ENCODE measurements at places on chromosomes 1 and 21.

DNA sequence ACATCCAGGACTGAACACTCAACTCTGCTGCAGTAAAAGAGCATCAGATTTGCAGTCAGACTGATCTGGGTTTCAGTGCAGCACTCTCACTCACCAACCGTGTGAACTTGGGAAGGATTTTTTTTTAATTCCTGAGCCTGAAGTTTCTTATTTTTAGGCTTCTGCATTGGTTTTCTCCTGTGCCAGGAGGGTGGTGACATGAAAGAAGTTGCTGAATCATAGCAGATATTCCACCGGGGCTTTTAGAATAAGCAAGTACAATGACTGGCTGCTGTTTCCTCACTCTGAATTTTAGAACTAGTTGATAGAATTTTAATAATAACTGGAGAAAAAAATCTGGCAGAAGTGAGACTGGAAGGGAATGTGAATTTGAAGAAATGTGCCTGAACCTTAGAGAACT is 11.6 kb downstream of the ADAM30 start:
- DNase-seq, result peak; percentile 41

GRCh38 chr1:85554630-85555327 is 25.8 kb upstream of the CCN1 start:
- DNase-seq, result peak; percentile 54

DNA sequence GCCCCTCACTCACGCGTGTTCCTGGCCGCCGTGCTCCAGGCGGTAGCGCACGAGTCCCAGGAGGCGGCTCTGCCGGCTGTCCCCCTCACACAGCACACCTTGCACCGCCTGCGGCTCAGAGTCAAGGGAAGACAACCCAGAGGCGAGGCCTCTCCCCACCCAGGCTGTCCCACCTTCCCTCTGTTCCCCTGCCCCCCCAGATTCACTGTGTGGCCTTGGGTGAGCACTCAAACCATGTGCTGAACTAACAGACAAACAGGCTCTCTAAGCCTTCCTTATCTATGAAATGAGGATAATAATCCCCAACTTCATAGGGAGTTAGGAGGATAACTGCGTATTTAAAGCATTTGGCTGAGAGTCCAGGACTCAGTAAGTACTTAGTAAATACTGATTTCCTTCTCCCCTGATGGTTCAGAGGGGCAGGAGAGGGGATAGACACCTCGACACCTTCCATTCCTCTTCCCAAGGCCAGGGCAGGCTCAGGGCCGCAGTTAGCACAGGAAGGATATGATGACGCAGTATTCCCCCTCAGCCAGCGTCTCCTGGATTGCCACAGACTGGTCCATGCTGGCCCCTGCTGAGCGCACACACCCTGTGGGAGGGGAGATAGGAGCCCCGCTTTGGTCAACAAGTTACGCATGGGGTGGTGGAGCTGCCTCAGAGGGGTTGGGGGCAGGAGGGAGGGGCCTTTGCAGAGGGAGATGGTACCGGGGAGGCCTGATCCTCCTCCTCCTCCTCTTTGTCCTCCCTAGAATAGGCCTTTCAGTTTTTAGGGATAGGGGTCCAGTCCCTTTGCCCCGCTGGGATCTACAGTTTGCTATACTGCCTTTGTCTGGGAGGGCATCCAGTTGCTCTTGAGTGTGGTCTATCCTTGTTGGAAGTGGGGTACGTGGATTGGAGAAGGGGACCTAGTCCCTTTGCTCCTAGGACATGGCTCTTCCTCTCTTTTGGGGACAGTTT is 830 bp downstream of the INPP5B start:
- peak; percentile 98 for DNase-seq

- no peak for DNase-seq
Measured at GRCh38 chr1:245433561-245433960, 278.8 kb downstream of the KIF26B start.

DNA sequence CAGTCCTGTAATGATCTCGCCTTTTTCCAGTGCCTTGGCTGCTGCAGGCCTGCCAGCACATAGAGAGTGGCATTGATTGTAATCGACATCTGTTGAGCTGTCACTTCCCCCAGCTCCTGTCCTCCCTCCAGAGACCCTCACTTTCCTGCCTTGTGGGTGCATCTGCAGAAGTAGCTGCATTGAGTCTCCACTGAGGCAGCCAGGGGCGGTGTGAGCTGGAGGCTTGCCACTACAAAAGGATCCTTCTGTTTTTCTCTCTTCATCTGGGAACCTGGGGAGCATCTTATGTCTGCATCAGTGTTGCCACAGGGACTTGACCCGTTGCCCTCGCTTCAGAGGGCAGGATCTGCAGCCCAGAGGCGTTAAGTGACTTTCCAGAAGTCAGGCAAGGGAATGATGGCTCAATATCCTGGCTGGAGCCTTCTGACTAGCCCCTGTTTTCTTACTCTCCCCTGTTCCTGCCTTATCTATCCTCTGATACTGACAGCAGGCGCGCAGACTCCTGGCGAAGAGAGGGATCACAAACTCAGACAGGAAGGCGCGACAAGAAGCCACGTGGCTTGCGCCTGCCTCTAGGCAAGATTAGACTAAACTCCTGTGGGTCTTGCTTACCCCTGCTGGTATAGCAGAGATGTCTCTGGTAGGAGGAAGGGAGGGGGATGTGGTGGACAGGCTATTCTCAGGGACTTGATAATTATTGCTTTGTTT is 13.3 kb upstream of the FMOD start:
- peak; percentile 49 for DNase-seq

DNA sequence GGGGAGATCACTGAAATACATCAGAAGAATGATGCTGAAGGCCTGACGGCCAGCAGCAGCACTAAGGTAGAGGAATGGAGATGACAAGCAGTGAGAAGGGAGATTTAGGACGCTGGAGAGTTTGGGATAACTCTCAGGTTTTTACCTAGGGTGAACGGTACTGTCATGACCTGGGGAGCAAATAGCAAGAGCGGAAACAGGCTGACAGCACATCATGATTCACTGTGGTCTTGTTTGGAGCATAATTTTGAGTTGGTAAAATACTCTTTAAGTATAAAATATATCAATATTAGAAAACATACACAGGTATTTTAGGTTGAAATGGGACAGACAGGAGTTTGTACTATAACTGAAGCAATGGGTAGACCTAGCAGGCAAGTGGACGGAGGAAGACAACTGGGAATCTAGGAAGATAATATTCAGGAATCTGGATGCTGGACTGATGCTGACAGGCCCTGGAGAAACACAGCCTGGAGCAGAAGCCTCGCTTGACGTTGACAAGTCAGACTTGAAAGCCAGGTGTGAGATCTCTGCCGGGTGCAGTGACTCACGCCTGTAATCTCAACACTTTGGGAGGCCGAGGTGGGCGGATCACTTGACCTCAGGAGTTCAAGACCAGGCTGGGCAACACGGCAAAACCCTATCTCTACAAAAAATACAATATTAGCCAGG is 33.3 kb downstream of the ALG14 start:
- no peak for DNase-seq

GRCh38 chr1:66275083-66275482 is 258.9 kb upstream of the SGIP1 start:
- no peak for DNase-seq

DNA sequence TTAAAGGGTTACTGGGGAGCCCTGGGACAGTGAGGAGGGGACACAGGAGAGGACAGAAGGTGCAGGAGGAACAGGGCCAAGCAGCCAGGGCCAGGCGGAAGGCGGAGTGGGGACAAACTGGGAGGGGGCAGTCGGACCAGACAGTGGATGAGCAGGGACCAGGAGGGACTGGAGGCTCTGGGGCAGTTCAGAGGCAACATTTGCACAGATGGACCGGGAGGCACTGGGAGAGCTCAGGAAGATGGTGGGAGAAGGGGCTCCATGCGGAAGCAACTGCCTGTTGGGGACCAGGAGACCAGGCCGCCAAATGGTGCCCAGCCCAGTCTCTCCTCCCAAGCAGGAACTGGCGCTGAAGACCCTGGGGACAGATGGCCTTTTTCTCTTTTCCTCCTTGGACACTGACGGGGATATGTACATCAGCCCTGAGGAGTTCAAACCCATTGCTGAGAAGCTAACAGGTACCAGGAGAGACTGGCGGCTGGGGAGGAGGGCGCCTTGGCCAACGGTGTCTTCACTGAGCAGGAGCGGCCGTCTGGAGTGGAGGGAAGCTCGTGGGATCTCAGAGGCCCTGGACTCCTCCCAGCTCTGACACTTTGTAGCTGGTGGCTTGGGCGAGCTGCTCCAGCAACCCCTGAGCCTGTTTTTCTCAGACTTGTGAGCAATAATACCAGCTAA is 847 bp downstream of the SELENON start:
- DNase-seq, result no peak

DNA sequence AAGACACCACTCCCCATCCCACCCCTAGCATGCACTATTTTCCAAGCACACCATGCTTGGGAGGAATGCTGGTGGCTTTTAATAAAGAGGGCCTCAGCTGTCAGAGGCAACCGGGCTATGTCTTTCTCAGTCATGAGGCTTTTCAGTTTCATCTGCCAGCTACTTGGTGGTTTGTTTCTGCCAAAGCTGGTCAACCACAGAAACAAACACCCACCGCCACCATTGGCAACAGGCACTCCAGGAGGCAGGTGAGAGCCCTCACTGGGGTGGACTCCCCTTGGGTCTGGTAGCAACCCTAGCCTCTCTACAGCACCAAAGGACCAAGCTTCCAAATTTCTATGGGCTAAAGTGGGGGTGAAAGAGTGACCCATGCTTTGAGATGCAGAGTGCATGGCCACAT is 54.3 kb upstream of the CD1D start:
- DNase-seq, result no peak

DNA sequence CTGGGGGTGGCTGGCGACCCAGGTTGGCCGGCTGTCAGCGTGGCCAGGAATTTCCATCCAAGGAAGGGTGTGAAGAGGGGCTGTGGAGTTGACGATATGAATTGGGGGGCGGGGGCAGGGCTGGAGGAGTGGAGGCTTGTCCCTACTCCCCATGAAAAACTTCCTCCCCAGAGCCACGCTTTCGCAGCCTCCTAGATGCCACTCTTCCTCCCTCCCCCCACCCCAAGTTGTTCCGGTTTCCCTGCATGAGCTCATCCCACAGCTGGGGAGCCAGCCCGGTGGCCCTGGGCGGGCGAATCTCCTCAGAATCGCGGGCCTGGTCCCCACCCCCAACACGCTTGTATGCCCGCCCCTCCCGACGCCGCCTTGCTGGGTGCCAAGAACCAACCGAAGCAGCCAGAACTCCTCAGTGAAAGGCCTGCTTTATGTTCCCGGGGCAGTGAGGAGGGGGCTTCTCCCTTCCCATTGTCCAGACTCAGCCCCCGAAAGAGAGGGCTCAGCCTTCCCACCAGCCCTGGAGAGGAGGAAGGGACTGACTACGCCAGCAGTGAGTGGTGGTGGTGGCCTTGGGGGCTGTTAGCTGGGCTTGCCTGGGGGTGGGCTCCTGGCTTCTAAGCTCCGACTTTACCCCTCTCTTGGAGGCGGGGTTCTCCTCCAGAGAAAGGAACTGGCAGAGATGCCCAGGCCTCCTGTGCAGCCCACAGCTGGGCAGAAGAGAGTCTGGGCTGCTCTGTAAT is 1.8 kb upstream of the CSMD2 start:
- DNase-seq, result no peak

GRCh38 chr1:195761104-195761503 is 847.1 kb downstream of the KCNT2 start:
- DNase-seq, result no peak

DNA sequence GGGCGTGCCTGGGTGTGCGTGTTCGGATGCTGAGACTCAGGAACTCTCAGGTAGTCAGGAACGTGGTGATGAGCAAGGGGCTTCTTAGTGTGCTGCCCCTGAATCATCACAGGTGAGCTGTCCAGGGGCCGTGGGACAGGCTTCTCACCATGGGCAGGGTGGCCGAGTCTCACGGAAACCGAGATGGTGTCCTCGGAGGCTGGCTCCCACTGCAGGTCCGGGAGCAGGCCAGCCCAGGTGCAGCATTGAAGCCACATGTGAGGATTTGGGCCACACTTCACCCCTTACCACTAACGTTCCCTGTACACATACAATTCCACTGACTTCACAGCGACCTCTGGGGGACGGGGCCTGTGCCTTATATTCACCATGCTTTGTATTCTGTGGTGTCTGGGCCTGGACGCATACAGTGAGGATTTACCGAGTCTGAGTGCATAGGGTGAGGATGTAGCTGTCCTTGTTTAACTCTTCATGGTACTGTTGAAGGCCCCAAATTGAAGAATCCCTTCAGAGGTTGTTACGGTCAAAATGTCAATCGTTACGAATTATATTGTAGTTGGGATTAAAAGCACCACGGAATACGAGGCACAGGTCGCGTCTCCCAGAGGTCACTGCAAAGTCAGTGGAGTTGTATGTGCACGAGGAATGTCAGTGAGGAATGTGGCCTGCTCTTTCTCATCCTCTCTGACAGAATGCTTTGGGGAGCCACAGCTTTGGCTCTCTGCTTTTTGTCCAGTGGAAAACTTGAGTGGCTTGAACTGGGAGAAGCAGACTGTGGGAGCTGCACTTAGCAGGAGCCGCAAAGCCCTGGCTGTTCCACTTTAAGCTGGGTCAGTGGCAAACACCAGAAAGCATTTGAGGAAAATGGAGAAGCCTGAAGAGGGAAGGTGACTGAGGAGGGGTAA is 95.3 kb downstream of the MTR start:
- DNase-seq, result no peak

DNA sequence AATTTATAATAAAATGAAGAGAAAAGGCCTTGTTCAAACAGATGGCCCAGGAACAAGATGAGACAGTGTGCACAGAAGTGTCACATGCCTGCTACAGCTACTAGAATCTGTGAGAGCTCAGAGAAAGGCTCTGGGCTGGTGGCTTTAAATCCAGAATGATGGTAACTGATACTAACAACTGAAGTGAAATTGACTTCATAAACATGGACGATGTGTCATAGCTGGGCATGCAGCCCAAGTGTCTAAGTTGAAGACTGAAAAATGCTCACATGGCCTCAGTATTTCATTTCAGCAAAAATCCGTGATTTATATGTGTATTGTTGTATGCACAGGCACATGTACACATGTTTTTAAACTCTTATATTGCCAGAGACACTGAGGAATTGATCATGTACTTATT is 208.3 kb upstream of the RUNX1 start:
- peak; percentile 96 for DNase-seq

GRCh38 chr1:101474039-101474665 is 237.3 kb downstream of the S1PR1 start:
- DNase-seq, result no peak

GRCh38 chr1:152926091-152926490 is 17.7 kb downstream of the IVL start:
- no peak for DNase-seq

- DNase-seq, result peak; percentile 42
Measured at GRCh38 chr21:30434033-30434631, 4.1 kb downstream of the KRTAP13-4 start.

GRCh38 chr21:37467082-37467481 is 100.5 kb downstream of the DYRK1A start:
- DNase-seq, result no peak

- DNase-seq, result peak; percentile 92
Measured at GRCh38 chr21:15682186-15682895, 47.4 kb upstream of the USP25 start.

- DNase-seq, result no peak
Measured at GRCh38 chr1:238073991-238074390, 183.3 kb upstream of the ZP4 start.

DNA sequence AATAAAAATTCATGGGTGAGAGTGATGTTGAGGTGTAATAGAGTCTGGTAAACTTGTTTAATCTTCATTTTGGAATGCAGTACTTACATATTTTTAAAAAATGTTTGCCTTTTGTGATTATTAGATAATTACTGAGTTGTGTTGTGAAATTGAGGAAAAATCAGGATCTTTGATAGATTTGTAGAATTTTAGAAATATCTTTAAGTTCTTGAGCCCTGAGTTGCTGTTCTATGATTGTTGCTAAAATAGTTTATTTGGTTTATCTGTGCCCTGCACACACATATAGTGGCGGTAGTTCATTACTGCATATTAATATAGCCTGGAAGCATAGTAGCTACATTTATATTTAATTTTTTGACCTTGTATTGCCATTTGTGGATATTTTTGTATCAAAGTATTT is 1.6 kb downstream of the B3GALT2 start:
- no peak for DNase-seq

GRCh38 chr1:230896779-230897178 is 28.5 kb upstream of the C1orf198 start:
- DNase-seq, result no peak
